ENCODE measurements at places on chromosomes 13 and 19.

GRCh38 chr19:3508771-3509535 lies 2.8 kb downstream of the FZR1 start:
- no peak for DNase-seq

- peak; percentile 95 for DNase-seq
Observed at GRCh38 chr13:21465710-21466160, 6.6 kb upstream of the ZDHHC20 start.

- no peak for DNase-seq
Observed at GRCh38 chr19:36113425-36113824, 1.2 kb downstream of the POLR2I start.

DNA sequence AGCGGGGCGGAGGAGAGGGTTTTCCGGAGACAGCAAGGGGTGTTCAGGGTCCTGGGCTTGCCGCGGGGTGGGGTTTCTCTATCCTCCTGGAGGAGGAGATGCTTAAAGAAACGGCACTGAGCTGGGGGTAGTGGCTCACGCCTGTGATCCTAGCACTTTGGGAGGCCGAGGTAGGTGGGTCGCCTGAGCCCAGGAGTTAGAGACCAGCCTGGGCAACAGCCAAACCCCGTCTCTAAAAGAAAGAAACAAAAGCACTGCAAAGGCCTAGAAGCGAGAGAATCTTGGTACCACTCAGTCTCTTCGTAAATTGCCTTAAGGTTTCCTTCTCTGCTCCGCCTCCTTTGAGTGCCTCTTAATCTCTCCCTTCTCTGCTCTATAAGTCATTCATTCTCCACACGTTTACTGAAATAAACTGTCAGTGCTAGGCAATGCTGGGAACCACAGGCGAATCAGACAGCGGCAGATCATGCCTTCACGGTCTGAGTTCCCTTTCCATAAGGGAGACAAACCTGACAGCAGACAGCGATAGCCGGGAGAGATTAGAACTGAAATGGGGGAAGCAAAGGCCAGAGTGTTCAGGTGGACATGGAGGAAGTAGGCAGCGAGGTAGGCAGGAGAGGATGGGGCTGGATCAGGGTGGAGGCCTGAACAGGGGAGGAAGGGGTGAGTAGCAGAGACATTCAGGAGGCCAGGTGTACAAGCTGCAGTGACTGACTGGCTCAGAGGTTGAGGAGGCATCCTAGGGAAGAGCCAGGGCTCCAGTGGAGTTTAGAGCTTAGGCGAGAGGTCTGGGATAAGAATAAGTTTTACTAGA lies 580 bp downstream of the EIF3K start:
- DNase-seq: no peak

GRCh38 chr19:45952686-45953505 lies 20.8 kb downstream of the NOVA2 start:
- DNase-seq: peak; percentile 88

GRCh38 chr13:26202365-26202972 lies 19.6 kb downstream of the RNF6 start:
- no peak for DNase-seq

DNA sequence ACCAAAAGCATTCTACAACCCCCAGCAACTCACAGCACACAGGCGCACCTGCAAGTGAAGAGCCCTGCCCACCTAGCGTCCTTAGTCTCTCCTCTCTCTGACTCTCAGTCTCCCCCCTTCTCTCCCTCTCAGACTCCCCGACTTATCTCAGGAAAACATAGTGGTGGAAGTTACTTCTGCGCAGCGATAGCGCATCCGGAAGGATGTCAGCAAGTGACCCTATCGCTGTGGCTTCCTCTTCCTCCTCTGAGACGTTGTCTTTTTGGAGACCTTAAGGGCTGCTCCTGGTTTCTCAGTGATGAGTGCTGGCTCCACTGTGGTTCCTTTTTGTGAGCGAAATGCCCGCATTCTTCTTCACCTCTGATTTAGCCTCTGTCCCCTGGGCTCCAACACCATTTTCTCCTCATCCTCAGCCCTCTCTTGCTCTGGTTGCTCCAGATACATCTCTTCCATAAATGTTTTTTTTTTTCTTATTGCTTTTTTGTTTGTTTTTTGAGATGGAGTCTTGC lies 1.4 kb upstream of the YIF1B start:
- peak; percentile 44 for DNase-seq

GRCh38 chr19:29546583-29547190 lies 20.9 kb downstream of the VSTM2B start:
- no peak for DNase-seq

DNA sequence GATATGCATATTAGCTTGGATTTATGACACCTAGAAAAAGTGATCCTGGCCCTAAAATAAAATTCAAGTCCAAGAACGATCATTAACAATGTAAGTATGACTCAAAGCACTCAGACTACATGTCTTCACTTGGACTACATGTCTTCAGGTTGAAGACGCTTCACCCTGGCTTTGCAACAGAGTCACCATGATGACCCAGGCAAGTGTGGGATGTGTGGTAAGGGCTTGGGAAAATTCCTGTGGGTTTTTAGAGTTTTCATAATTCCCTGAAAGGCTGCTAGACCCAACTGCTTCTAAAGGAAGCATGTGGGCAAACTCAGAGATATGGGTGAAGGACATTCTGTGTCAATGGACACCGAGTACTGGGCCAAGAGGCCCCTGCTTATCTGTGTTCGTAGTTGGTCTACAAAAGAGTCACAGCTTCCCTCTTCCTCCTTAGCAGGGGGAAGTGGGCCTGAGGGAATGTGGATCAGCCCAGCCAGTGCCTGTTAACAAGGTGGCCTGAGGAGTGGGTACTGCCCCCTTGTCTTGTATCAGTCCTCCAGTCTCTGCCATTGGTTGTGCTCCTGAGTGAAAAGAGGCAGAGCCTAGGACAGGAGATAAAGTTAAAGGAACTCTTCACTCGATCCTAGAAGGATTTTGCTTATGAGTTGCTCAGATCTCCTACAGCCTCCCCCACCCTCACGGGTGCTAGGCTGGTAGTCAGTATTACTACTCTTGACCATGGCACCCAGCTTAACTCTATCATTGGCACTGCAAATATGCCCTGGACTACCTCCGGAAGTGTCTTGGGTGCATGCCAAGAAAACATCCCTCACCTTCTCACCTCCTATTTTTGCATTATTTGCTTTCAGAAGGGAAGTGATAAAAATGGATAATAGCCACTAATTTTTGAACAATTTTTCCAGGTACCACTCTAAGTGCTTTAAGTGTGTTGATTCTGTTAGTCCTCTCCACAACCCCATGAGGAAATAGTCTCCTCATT lies 406.3 kb downstream of the COG6 start:
- DNase-seq: no peak

GRCh38 chr19:49631014-49631588 lies 8.8 kb downstream of the RRAS start:
- no peak for DNase-seq

DNA sequence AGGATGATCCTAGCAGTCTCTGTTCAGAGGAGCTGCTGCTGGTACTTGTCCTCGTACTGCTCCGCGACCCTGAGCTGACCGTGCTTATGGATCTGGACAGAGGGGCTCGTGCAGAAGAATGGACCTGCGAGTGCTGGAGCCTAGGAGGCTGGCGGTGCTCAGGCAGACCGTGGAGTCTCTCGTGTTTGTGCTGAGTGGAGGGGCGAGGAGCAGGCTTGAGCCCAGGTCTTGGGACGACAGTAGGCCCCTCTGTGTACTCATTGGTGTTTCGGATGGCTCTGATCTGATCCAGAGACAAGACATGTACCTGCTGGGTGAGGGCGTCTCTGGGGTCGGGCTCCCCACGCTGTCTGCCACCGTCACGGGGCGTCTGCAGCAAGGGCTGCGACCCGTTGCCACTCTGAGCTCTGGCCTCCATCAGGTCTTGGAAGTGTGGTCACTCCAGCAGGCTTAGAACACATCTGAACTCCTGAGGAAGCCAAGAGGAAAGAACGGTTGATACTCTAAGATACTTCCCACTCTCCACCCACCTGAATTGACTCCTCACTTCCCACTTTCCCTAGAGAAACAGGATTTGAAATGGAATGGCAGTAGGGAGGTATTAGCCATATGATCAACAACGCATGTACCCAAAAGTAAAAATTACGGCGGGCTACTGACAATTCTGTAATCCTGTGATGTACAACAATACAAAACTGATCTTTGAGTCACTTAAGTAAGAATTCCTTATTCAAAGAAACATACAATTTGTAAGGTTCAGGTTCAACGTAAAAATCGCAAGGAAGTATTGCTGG lies 3.4 kb downstream of the SPRY2 start:
- DNase-seq: no peak

- no peak for DNase-seq
Observed at GRCh38 chr19:54035215-54036178, 28.2 kb downstream of the VSTM1 start.

DNA sequence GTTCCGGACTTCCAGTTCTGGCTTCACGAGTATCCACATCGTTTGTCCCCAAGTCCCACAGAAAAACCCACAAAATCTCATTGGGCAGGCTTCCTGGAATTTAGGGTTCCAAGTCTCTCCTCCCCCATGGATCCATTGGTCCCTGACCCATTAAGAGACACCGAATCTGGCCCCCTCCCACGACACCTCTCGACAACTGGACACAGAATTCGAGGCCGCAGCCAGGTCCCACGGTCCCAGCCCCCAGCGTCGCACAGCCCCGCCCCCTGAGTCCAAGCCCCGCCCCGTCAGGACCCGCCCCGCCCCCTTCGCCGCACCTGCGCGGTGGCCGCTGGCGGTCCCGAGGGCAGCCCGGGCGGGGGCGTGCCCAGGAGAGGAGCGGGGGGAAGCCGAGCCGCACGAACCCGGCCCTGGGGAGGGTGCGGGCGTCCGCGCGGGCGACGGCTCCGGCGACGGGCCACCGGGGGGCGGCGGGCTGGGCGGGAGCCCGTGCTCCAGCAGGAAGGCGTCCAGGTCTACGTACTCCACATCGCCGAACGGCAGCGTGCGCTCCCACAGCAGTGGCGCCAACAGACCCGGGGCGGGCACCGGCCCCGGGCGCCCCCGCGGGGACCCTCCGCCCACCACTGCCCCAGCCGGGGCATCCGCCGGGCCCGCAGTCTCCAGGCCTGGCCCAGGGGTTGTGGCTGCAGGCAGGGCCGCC lies 1.8 kb downstream of the DBP start:
- peak; percentile 89 for DNase-seq

DNA sequence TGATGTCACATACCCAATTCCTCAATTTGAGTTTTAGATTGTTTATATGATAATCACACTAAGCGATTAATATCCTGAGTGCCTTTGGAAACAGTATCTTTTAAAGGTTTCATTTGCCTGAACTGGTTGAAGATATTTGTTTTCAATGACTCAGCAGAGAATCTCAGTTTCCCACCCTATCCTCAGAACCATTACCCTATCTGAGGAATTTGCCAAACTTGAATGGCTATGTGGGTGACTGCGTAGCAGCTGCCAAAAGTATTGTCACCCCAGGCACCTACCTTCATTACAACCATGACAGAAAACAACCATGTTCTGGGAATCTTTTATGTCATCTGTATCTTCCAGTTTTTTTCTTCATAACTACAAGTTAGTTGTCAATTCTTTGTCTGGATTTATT lies 440.1 kb upstream of the NBEA start:
- DNase-seq: no peak

GRCh38 chr19:19515642-19516519 lies at the start of gene NDUFA13:
NDUFA13 (plus strand) TSS chr19:19516225; CDS start chr19:19516239, 14 bp downstream.
- peak; percentile 97 for DNase-seq

GRCh38 chr13:44894001-44894770 lies 95.1 kb downstream of the NUFIP1 start:
- DNase-seq: peak; percentile 38

GRCh38 chr13:30142486-30143211 lies 164.7 kb downstream of the KATNAL1 start:
- peak; percentile 56 for DNase-seq

DNA sequence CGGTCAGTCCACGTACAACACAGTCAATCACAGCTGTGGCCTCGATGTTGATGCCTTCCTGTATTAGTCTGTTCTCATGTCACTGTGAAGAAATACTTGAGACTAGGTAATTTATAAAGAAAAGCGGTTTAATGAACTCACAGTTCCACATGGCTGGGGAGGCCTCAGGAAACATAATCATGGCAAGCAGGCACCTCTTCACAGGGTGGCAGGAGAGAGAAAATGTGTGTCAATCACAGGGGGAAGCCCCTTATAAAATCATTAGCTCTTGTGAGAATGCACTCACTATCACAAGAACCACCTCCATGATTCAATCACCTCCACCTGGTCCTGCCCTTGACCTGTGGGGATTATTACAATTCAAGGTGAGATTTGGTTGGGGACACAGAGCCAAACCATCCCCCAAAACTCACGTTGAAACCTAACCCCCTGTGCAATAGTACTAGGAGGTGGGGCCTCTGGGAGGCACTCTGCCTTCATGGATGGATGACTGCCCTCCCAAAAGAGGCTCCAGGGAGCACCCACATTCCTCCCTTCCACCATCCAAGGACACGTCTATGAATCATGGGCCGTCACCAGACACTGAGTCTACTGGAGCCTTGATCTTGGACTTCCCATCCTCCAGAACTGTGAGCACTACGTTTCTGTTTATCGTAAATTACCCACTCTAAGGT lies 2.3 kb upstream of the PROZ start:
- no peak for DNase-seq

DNA sequence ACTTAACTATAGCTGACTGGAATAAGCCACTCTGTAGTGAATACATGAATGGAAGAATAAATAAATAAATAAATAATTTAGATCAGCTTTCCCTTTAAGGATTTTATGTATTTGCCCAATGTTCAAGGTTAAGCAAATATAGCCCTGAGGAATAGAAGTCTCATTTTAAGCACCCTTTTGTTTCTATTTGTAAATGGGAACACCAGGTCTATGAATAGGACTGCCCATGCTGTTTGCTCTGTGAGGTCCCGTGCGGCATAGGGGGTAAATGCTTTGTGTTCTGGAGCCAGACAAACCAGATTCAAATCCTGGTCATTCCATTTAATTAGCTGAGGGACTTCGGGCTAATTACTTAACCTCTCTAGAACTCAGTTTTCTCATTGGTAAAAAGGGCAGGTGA lies 29.3 kb downstream of the CBY2 start:
- DNase-seq: peak; percentile 29

DNA sequence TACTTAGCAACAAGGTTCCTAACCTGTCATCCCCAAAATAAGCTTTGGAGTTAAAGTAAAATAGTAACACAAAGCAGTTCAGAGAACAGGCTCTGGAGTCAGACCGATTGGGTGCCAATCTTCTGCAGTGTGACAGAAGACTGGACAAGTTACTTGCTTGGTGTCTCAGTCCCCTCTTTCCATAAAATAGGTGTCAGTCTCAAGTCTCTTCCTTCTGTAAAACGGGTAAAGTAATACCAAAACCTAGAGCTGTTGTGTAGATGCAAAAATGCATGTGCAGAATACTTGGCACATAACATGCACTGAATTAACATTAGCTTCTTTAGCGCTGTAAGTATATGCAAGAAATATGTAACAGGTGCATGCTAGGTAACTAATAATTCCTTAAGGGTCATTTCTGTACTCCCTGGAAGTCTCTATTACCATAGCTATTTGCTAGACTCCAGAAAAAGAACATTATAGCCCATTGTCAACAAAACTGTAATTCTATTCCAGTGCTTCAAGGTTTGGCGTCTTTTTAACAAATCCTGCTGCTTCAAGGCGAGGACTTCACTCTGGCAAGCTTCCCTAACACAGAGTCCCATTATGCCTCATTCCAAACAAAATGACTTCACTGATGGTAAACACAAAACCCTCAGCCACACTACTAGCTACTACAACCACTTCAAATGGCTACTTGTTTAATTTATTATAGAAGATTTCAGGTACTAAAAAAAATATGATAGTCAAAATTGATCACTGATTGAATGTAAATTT lies 32.8 kb downstream of the ELF1 start:
- no peak for DNase-seq
